IPS DF 19.7 (cell line): ENCODE measurements at places on chromosomes 1 and 21.
A peak's percentile ranks its signal among the peaks of the same experiment; 100 is the strongest.

GRCh38 chr21:31352836-31353235 lies 8.8 kb upstream of the TIAM1 start:
- no peak for DNase-seq

- no peak for DNase-seq
Measured at GRCh38 chr1:187018291-187018690, 189.5 kb downstream of the PLA2G4A start.

DNA sequence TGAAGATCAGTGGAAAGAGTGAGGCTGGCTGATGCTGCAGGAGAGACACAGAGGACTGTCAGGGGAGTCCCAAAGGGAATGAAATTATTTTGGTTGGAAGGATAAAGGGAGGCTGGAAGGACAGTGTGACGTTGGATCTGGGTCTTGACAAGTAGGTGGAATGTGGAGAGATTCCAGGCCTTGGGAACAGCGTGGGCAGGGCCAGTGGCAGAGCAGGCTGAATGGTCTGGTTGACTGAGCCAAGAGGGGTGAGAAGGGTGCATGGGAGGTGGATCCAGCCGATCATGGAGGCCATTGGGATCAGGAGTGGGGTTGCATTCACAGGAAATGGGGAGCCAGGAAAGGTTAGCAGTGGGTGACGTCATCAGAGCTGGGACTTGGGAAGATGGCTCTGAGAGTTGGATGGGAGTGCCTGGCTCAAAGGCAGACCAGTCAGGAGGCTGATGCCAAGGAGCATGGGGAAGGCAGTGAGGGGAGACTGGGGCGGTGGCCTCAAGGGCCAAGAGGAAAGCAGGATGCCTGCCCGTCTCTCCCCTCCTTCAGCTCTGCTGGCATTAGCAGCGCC lies 146.2 kb upstream of the VAMP3 start:
- no peak for DNase-seq

GRCh38 chr1:54962612-54963395 lies 17.6 kb upstream of the TMEM61 start:
- DNase-seq, result peak; percentile 42

DNA sequence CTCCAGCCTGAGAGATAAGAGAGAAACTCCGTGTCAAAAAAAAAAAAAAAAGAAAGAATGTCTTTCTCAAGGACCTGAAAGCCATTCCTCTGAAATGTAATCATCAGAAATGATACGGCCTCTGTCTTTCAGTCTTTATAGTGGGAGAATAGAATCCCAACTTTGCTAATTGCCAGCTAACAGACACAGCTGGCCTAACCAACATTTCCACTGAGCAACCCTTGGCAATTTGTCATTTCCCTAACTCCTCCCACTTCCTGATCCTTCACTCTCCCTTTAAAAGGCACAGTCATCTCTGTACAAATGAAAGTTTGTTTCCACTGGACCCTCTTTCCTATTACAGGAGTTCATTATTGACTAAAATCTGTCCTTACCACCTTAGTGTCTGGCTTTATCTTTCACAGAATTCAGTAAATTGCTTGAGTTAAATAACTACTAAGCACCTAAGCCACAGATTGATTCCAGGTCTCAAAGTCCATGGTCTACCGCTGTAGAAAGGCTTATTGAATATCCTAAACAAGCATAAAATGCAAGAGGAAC lies 4.3 kb upstream of the CBR1 start:
- DNase-seq, result no peak

DNA sequence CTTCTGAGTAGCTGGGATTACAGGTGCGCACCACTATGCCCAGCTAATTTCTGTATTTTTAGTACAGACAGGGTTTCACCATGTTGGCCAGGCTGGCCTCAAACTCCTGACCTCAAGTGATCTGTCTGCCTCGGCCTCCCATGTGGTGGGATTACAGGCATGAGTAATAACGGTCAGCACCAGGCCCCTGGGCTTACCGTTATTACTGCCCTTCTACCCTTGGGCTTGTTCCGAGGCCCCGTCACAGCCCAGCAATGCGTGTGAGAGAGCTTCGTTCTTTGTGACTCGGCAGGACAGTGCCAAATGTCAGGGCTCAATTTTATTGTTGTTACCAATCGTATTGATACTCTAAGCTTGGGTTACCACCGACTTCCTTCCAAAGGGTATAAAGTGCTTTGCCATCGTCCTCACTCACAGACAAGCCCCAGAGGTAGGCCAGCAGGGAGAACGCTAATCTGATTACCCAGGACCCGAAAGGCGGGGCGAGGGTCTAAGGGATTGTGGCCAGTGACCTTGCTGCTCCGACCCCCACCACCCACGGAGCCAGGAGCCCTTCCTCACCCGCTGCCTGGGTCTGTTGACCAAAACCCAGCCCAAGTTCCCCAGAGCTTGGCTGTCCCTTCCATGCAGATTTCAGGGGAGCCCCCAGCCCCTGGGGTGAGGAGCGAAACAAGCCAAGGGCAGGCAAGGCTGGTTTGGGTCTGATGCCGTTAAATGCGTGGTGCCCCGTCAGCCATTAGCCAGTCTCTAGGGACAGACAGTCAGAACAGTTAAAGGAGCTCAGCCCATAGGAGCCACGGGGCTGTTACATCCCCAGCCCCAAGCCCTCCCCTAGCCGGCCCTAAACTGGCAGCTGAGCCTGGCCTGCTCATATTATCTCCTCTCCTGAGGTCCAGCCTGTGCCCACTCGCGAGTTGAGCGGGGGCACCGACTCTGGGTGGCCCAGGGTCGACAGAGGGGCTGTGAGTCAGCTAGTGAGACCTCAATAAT lies 54.9 kb upstream of the CASZ1 start:
- no peak for DNase-seq

DNA sequence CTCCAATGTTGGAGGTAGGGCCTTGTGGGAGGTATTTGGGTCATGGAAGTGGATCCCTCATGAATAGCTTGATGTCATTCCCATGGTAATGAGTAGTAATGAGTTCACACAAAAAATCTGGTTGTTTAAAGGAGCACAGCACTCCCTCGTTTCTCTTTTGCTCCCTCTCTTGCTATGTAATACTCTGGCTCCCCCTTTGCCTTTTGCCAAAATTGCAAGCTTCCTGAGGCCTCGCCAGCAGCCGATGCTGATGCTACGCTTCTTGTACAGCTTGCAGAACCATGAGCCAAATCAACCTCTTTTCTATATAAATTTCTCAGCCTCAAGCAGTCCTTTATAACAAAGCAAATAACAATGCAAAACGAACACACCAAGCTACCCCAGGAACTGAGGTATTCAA lies 80.9 kb downstream of the LHX9 start:
- DNase-seq, result no peak

GRCh38 chr1:163056831-163057230 lies 12.3 kb upstream of the RGS4 start:
- no peak for DNase-seq

DNA sequence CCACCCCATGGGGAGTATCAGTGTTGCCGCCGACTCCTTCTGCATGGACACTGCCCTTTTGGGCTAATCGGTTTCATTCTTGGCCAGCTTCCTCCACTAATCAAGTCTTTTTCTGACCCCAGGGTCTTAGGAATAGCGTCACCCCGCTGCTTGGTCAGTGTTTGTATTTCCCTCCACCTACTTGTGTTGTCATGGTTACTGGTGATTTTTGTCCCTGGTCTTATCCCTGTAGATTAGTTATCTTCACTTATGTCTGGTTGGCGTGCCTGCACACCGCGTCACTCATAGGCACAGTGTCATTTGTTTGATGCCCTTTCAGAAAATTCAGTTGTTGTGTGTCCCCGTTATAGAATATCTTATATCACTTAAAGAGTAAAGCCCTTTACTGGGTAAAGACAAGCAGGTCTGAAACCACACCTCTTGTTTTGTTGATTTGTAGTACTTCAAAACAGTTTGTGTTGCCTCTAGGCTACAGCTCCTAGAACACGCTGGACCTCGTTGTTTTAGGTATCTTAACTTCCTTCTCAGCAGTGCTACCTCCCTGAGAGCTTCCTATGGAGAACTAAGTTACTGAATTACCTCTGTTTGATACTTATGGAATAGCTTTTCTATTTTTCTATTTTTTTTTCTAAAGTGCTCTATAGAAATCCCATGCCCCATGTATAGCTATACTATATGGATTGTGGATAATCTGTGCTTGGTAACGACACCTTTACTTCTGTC lies 868 bp downstream of the PPP1R12B start:
- no peak for DNase-seq

- no peak for DNase-seq
Measured at GRCh38 chr1:156945881-156946661, 25.6 kb downstream of the LRRC71 start.

DNA sequence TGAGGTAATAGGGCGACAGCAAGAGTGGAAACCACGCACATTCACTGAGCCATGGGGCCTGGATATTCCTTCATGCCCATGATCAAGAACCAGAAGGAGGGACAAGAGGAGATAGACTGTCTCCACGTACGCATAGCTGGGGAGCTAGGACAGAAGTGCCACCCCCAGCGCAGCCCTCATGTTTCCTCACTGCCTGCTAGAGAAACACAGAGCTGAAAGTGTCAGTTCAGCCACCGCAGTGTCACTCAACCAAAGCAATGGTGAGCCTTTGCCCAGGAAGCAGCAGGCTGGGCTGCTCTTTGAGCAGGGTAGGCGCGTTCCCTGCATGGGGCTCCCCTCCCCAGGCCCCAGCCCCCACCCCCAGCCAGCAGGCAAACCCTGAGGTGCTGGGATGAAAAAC lies 68.5 kb downstream of the STUM start:
- no peak for DNase-seq

DNA sequence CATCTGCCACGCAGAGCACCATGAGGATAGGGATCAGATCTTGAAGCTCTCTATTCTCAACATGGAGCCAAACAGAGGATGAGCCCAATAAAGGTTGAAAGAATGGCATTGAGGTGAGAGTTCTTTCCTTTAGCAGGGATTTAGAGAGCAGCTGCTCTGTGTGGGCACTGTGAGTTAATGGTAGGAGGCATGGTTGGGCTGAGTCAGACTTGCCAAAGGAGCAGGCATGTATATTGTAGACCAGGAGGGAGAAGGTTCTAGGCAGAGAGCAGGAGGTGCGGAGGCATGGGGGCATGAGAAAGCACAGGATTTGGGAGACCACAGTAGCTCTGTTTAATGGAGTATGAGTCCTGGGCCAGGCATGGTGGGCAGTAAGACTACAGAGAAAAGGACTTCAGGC lies 32.0 kb downstream of the TMEM53 start:
- no peak for DNase-seq

DNA sequence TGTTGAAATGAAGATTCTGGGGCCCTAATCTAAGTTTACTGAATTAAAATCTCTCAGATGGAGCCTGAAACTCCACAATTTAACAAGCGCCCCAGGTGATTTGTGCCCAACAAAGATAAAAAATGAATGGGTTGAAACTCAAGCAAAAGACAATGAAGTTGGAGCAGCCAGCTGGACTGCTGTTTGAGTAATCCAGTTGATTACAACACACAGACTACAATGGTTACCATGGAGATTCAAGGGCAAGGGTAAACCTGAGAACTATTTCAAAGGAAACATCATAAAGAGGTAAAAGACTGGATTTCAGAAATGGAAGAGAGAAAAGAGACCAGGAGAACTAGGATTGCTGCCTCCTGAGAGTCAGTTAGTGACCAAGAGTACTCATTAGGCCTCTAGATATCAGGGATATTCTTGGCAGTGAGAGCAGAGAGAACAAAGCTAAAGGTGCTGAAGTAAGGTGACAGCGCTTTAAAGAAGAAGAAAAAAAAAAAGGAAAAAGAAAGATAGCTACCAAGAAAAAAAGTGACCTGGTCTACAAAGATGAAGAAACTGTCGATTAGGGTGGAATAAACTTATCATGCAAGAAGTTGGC lies 44.5 kb downstream of the LRRC53 start:
- DNase-seq, result no peak

- DNase-seq, result no peak
Measured at GRCh38 chr1:99115231-99115630, 110.6 kb upstream of the PLPPR5 start.

GRCh38 chr21:38898422-38899096 lies 92.8 kb downstream of the ETS2 start:
- DNase-seq, result no peak

- no peak for DNase-seq
Measured at GRCh38 chr1:66207484-66207883, 326.5 kb upstream of the SGIP1 start.

GRCh38 chr1:51629918-51630317 lies 13.0 kb downstream of the OSBPL9 start:
- DNase-seq, result no peak

GRCh38 chr1:4662723-4663122 lies 8.3 kb downstream of the AJAP1 start:
- no peak for DNase-seq

DNA sequence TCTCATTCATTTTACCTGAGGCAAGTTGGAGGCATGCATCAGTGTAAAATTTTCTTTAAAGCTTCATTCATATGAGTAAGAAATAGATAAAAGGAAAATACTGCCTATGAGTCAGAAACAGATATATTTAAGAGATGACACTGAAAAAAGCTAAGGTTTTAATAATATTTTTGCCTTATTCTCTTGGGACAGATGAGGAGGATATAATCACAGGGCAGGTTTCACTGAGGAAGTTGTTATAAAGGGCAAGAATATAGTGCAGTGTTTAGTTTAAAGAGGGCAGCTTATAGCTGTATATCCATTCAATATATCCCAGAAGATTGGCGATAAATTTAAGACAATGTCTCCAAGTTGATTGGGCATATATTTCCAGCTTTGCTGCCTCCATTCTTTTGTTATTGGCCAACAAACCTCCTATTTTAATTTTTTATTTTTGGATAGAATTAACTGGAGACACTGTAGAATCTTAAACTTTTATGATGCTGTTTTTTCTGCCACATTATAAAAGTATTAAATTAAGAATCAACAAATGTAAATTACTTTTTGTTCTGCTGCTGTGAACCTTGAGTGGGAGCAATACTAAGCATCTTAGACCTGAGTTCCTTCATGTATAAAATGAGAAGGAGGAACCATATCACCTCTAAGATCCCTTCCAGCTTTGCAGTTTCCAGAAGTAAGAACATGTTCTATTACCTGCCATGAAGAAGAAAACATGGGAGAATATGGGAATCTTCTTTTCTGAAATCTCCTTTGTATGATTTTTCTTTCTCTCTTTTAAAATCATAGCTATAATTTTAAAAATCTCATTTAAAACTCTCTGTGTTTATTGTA lies 171.6 kb downstream of the S1PR1 start:
- no peak for DNase-seq

- no peak for DNase-seq
Measured at GRCh38 chr1:181451661-181452230, 31.6 kb upstream of the CACNA1E start.

DNA sequence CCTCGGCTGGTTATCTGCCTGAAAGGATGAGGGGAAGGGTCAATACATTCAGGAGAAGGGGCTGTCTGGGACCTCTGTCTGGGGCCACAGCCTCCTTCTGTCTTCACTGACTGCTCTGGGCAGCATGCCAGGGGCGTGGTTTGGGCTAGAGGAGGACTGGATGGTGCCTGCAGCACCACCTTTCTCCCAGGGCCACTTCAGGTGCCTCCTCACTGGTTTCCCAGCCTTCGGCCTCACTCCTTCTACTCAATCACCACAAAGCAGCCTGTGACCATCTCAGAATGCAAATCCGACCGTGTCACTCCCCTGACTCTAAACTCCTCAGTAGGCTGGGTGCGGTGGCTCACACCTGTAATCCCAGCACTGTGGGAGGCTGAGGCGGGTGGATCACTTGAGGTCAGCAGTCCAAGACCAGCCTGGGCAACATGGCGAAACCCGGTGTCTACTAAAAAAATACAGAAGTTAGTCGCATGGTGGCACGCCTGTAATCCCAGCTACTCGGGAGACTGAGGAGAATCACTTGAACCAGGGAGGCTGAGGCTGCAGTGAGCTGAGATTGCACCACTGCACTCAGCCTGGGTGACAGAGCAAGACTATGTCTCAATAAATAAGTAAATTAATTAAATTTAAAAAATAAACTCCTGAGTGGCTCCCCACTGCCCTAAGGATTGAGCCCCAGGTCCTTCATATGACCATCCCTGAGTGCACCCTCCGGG lies 50.1 kb upstream of the ECE1 start:
- no peak for DNase-seq
